Nephron progenitor cell (in vitro differentiated cells): ENCODE measurements at places on chromosomes 3 and 15.
A peak's percentile ranks its signal among the peaks of the same experiment; 100 is the strongest.

GRCh38 chr15:51243774-51244173 lies 94.6 kb downstream of the CYP19A1 start:
- no peak for DNase-seq

GRCh38 chr3:183117056-183117455 lies 17.8 kb upstream of the MCCC1 start:
- DNase-seq, result no peak

GRCh38 chr3:150035301-150035779 lies 64.6 kb upstream of the PFN2 start:
- DNase-seq, result no peak

DNA sequence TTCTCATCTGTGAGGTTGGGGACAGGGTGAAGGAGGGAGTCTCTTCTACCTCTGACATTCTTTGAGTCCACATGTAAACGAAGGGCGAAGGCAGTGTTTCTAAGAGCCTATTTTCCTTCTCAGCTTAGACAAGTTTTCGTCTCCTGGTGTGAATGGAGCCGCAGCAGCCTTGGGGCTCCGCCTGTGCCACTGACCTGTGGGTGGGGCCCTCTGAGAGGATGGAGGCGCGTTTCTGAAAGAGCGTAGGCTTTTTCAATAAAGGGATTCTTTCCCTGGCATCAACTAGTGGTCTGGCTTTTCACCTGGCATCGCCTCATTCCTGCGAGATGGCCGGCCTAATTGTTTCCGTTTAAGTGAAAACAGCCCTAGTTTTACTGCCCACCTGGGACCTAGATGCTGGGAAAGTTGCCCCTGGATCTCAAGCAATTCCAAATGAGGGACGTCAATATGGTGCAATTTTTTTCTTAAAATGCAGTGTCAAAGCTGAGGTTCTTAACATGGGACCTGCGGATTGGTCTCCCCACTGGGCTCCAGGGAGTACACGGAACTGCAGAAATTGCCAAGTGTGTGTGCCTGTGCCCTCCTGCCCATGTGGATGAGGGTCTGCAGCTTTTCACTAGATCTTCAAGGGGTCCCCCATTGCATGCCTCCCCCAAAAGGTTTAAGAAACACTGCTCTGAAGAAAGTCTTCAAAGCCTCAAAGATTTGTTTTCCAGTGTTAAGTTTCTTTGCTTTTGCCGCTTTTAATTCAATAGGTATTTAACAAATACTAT lies 958 bp downstream of the GLDN start:
- DNase-seq, result no peak

DNA sequence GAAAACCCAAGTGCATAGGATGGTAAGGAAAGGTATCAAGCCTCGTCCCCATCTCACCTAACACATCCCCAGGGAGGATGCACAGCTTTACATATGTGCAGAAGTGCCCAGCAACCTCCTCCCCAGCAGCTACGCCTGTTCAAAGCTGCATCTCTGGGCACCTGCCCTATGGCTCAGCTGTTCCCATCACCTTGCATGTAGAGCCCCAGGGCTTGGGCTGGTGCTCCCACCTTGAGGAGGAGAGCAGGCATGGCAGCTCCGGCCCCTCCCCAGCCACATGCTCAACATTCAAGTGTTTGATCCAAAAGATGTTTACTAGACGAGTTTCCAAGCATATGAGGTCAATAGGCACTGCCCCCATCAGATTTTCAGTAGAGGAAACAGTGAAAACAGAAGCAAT lies 173.5 kb downstream of the ATP10A start:
- no peak for DNase-seq

DNA sequence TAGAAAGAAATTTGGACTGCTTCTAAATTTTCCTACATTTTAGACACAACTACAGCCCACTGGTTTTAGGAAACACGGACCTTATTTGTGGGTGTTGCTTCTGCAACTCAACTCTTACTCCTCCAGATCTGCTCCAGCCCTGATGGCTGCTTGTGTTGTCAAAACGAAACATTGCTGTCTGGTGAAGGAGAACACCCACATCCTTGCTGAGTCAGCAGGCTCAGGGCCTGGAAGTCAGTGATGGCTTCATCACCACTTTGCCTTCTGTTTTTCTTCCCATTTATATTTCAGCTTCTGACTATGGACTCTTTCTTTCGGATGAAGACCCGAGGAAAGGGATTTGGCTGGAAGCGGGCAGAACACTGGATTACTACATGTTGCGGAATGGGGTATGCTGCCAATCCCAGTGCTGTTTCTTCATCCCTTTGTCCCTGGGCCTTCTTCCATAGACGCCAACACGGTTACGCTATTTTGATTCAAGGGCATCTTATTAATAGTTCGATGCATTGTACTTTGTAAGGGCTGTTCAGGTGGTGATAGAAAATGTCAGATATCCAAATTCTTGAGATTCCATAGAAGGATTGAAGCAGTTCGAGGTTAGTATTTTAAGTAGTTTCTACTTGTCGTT lies 392.6 kb upstream of the TPM1 start:
- DNase-seq, result no peak

GRCh38 chr3:191253089-191253799 lies 54.2 kb downstream of the OSTN start:
- no peak for DNase-seq

DNA sequence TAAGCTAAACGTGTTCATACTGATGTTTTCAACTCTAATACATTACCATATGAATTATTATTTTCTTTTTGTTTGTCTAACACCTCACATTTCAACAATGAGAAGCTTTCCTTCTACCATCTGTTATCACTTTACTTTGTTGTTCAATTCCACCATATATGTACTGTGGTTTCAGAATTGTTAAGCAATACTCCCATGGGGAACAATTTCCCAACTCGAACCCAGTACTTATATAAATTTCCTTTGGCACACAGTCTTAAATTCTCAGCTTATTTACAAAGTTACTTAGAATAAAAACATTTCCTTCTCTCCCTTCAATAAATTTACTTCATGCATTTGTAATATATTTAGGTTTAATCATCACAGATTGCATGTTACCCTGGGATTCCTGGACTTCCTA lies 1764.4 kb downstream of the OTOL1 start:
- DNase-seq, result no peak

DNA sequence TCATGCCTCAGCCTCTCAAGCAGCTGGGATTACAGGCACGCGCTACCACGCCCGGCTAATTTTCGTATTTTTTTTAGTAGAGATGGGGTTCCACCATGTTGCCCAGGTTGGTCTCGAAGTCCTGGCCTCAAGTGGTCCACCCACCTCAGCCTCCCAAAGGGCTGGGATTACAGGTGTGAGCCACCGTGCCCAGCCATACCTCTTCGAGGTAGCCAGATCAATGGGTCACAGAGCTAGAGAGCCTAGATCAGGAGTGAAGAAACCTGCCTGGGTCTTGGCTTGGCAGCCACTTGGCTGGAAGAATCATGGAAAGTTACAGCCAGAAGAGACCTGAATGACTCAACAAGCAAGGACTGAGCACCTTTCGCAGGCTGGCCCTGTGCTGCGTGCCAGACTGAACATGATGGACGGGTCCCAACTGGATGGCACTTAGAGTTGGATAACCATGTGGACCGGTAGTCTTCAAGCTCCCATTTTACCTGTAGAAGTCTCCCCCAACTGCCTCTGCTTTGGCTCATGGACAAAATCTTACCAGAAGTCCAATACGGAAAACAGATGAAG lies 29.7 kb downstream of the GNB5 start:
- DNase-seq, result no peak

- no peak for DNase-seq
Measured at GRCh38 chr3:175257123-175257522, 398.0 kb downstream of the NAALADL2 start.

DNA sequence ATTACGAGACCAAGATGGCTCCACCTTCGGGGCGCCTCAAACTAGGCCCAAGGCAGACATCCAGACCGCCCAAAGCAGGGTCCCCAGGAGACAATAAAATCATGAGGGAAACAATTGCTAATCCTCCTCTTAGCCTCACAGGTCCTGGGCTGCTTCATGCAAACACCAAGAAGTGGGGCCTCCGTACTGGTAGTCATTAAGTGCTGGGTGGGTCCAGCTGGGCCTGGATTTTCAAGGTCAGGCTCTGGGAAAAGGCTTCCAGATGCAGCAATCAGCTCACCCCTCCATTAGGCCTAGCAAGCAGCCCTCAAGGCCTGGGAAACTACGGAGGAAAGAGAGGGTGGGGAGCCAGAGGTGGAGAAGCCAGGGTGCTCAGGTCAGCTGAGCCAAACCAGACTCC lies 634 bp downstream of the FBXL22 start:
- no peak for DNase-seq

- peak; percentile 49 for DNase-seq
Measured at GRCh38 chr3:55690726-55691125, 203.6 kb upstream of the WNT5A start.

DNA sequence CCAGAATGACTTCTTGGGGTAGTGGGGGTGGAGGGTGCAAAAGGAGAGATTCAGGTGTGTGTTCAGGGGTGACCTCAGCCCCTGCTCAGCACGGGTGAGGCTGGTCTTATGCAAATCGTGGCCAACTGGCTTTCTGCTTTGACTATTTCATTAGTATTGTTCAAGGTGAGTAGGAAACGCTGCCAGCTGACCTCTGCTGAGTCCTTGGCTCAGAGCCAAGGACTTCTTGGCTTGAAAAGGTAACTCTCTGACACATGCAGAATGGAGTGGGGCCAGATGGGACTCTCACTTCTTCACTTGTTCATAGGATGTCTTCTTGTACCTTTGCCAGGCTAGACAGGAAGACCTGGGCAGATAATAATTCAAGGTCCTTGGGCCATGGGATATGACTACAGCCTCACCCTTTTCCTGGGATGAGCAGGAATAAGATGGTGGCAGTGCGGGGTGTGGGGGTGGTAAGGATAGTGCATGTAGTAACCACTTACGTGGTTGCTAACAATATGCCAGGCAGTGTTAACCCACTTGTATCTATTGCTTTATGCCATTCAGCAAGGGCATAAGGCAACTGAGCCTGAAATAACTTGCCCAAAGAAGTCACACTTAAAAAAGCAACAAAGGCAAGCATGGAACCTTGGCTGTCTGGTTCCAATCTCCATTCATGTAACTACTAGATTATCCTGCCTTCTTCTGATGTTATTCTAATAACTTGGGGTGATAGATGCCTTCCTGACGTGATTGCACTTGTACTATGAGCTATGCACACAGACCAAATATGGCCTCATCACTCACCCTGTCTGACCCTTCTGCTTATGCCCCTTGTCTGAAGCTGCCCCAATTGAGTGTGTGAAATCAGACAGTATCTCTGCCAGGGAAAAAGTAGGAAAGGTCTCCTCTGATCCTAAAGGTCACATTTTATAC lies 193.1 kb downstream of the NR1D2 start:
- no peak for DNase-seq

GRCh38 chr3:113132571-113132996 lies 78.8 kb upstream of the BOC start:
- no peak for DNase-seq

DNA sequence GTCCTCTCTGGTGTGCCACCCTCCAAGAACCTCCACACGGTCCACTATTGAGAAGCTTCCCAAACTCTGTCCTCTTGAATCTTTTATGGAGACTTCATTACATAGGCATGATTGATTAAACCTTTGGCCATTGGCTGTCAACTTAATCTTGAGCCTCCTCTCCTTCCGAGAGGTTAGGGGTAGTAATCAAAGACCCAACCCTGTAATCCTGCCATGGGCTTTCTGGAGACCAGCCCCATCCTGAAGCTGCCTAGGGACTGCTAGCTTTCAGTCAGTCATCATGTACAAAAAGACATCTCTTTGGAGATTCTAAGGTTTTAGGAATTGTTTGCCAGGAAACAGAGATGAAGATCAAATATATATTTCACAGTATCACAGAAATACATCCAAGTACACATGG lies 37.0 kb downstream of the APH1B start:
- no peak for DNase-seq

DNA sequence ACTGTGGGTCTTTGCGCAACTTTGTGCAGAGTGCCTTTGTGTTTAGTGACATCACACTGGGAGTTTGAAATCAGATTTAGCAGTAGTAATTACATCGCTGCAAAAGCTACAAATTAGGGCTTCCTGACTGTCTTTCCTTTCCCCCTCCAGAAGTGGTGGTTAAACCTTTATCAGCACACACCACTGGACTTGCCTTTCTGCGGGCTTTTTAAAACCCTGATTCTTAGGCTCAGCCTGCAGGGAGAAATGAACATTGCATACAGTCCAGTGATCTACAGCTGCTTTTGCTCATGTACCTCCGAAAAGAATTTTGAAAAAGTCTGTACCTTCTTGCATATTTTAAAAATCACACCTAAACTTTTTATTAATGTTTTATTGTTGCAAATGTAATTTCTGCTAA lies 219.7 kb upstream of the NAALADL2 start:
- no peak for DNase-seq

- DNase-seq, result no peak
Measured at GRCh38 chr15:84057714-84058331, 177.8 kb upstream of the GOLGA6L4 start.

DNA sequence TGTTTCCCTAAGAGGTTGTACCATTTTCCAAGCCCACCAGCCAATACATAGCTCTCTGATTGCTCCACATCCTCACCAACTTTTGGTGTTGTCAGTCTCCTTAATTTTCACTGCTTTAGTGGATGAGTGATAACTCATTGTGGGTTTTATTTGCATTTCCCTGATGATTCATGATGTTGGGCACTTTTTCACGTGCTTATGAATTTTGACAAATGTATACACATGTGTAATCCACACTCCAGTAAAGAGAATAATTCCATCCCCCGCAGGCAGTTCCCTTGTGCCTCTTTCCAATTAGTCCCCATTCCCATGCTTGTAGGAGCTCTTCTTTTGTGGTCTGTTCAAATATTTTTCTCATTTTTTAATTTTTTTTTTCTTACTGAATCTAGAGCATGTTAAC lies 52.4 kb downstream of the ANP32A start:
- no peak for DNase-seq

- no peak for DNase-seq
Measured at GRCh38 chr15:90583471-90584252, 53.9 kb downstream of the CRTC3 start.

GRCh38 chr3:170589113-170589512 lies 3.2 kb upstream of the SLC7A14 start:
- DNase-seq, result no peak

DNA sequence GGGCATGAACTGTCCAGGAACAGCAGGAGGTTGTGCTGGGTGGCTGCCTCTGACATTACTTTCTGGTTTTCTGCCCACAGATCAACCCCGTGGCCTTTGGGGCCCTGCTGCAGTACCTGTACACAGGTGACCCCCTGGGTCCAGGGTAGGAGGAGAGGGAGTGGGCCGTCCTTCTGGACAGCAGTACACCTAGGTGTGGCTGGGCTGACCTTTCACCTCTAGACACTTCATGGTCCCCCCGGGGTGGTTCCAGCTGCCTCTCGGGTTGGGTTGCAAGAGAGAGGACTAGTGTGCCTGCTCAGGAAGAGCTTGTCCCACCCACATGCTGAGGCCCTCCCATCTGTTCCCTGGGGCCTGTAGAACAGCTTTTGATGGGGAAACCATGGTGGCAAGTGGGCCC lies 3.7 kb downstream of the ABTB1 start:
- DNase-seq, result no peak

- no peak for DNase-seq
Measured at GRCh38 chr3:188687389-188687788, 484.4 kb upstream of the TPRG1 start.

GRCh38 chr15:59376733-59377132 lies 4.1 kb upstream of the MYO1E start:
- DNase-seq, result no peak
